T47D (cell line): ENCODE measurements at places on chromosomes 7 and 10.

DNA sequence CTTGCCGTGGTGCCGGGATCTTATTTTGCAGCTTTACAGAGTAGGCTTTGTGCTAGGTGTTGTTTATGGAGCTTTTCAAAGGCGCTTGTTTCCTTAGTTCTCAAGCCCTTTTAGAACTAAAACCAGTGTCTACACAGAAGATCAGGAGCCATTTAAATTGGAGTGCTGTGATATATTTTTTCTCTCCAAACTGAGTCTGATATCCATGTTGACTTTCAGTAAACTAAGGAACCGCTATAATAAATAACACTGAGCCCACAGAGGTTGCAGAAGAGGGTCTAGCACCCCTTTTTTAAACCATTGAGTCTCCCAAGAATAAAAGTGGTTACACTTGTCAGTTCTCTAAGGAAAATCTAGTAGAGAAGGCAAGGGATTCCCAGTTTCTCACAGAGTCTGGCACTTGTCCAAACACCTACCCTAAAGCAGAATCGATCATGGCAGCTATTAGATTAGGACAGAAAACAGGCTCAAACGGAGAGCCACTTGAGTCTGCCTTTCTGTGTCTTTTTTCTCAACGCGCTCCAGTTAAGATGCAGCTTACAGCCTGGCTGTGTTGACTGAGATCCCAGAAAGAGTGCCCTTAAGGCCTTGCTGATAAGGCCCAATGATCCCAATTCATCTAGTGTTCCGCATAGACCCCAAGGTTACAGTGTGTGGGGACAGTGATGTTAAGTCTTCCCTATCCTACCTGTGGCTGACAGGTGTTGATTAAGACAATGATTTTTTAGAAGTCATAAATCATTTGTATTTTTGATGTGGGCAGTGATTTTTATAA, 804 bp downstream of the TMEM106B start:
- peak; percentile 33 for DNase-seq

- DNase-seq: no peak
These were observed 82.9 kb upstream of the AFAP1L2 start for GRCh38 chr10:114486938-114487814.

- DNase-seq: no peak
These were observed 21.5 kb upstream of the SEC61G start for GRCh38 chr7:54780490-54780889.

DNA sequence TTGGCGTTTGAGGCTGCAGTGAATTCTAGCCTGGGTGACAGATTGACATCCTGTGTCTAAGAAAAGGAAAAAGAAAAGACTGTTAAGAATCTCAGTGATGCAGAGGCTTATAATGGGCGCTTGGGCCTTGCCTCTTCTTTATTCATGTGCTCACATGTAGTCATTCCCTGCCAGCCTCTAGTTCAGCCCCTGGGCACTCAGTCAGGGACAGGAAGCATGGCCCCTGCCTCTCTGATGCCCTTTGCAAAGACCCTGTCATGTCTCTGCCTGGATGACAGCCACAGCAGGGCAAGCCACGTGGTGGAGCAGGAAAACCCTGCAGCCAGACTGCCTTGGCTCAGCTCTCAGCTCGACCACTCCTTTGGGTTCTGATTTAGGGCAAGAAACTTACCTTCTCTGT, 368.9 kb downstream of the RPS24 start:
- DNase-seq: no peak

GRCh38 chr7:80060218-80060806, 74.3 kb upstream of the GNAI1 start:
- peak; percentile 37 for DNase-seq

- peak; percentile 62 for DNase-seq
These were observed 23.5 kb upstream of the C1QL3 start for GRCh38 chr10:16545116-16545736.

DNA sequence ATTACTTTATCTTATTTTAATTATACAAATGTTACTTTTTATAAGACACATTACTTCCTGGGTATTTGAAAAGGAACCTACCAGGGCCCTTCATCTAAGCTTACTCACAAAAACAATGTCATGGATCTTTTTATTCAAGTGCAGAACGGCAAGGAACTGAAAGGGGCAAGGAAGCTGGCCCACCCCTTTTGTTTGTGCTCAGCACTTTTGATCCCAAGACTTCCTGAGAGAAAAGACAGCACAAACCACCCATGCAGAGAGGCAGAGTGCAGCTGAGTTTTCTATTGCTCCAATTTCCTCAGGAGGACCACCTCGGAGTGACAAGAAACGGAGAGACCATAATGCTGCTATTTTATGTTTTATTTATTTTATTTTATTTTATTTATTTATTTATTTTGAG, 232.0 kb upstream of the NRP1 start:
- DNase-seq: no peak

GRCh38 chr7:50190776-50191175, 97.7 kb upstream of the ZPBP start:
- DNase-seq: no peak

- DNase-seq: no peak
These were observed 494.9 kb upstream of the AKR1E2 start for GRCh38 chr10:4331150-4331549.

- DNase-seq: peak; percentile 80
These were observed 863 bp downstream of the ST8SIA6 start for GRCh38 chr10:17453373-17454091.

- DNase-seq: no peak
These were observed 56.9 kb upstream of the SHH start for GRCh38 chr7:155868955-155869783.

DNA sequence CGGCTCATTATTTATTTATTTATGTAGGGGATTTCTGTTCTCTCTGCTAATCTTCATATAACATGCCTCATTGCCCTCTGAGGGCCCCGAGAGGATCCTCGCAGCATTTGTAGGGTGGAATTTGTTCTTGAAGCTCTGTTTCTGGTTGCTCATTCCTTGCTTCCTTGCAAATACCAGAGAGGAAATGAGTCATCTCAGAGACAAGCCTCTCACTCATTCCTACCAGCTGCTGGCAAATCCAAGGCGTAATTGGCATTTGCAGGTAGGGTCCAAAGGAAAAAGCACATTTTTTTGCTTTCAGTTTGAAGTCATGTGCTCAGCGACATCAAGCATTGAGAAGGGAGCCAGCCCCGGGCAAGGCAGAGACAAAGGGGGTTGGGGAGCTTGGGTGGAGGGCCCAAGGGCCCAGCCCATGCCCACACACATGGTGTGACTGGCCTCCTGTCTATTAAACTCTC, 501.6 kb downstream of the GALNT17 start:
- no peak for DNase-seq

- no peak for DNase-seq
These were observed 10.4 kb downstream of the TAX1BP1 start for GRCh38 chr7:27750316-27750715.

GRCh38 chr7:47576866-47577306, 5.0 kb downstream of the TNS3 start:
- DNase-seq: peak; percentile 59

- DNase-seq: no peak
These were observed 181.2 kb downstream of the MYOF start for GRCh38 chr10:93300981-93301380.

DNA sequence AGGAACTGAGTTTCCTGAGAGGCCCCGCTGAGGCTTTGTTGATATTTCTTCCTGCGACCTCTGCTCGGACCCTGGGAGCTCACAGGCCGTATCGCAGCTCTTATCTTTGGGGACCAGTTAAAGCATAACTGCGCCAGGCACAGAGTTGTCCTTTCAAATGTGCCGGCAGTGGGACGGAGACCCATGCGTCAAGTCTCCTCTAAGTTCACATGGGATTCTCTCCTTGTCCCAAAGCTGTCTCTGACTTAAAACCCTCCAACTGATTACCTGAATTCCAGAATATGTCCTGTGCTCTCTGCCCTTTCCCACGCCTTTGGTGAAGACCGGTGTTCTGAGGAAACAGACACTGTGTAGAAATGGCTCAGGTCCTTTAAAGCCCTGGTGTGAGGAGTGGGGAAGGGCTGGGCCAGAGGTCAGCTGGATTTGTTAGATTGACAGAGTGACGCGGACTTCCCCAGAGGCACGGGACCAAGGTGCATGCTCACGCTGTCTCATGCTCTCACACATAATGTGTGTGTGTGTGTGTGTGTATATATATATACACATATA, 169.8 kb downstream of the EGFR start:
- DNase-seq: no peak

GRCh38 chr10:71868192-71868697, 17.2 kb upstream of the PSAP start:
- DNase-seq: no peak

GRCh38 chr7:25842201-25842733, 309.7 kb upstream of the NFE2L3 start:
- DNase-seq: no peak

DNA sequence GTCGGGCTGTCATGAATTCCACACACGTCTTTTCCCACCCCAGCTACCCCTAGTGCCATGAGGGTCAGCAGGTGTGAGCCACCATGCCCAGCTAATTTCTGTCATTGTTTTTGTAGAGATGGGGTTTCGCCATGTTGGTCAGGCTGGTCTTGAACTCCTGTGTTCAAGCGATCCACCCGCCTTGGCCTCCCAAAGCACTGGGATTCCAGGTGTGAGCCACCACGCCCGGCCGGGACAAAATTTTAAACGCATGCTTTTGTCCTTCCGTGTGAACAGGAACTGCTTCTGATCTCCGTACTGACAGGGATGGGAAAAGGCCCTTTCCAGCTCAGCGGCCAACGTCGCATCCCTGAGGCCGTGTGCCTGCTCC, 15.6 kb upstream of the ZFAND2A start:
- no peak for DNase-seq

DNA sequence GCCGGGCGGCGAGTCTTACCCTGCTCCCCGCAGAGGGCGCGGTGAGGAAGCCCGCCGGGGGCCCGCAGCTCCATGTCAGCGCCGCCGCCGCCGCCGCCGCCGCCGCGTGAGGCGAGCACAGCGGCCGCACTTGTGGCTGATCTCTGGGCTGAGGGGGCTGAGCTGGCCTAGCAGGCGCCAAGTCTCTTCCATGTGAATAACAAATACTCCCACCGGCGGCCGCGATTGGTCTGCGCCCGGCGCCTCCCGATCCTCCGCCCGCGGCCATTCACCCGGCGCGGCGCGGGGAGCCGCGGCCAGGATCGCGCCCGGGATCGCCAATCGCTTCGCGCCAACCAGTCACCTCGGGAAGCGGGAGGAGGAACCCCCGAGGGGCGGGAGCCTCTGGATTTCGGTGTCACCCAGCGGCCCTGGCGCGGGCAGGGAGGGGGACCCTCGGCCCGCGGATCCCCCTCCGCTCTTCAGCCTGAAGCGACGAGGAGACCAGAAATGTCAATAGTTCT, at the start of gene GRM8:
GRM8 (minus strand) TSS at position 164 of the 503 bp plus-strand sequence.
- peak; percentile 25 for DNase-seq

DNA sequence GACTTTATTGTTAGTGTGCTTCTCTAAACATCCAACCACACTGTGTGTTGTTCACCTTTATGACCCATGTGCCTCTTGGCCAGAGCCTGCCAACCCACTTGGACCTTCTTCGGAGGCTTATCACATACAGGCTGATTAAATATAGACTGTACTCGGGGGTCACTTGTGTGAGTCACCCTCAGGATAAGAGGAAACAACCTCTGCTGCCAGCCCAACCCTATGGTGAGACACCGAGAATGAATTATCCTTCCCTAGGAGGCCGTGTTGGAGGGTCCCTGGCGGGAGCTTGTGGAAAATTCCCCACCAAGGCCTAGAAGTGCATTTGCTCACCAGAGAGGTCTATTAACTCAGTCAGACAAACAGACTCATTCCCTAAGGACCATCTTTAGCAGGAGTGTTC, 63.0 kb downstream of the FAS start:
- DNase-seq: no peak

DNA sequence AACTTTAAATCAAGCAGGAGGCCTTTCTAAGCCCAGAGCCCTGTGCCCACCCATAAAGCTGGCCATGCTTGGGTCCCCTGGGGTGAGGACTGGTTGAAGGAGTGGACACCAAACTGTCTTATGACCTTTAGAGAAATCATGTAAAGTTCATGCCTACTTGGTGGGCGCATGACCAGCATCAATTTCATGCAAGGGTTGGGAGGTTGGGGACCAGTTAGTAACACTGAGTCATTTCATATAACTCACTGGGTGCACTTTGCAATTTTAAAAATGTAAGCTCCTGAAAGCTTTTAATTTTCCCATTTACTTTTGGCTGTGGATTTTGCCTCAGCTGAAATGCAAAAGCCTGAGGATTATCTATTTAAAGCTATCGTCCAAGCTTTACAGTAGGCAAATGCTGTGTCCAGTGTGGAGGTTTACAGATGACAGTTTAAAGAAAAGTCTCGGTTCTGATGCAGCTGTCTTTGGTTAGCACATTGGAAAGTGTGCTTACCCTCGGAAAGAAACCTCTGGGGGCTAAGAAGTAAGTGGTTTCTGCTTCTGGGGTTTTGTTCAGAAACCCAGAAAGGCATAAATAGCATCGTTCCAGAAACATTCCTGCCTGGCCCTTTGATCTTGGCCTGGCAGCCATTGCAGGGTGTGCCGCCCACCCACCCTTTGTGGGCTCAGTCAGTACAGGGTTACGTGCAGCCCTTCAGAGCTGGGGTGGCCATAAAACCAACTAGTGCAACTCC, 48.8 kb upstream of the CHST15 start:
- DNase-seq: no peak

GRCh38 chr10:3330663-3331062, 158.1 kb upstream of the PITRM1 start:
- DNase-seq: no peak

GRCh38 chr7:80134115-80134535, 506 bp upstream of the GNAI1 start:
- DNase-seq: peak; percentile 44

DNA sequence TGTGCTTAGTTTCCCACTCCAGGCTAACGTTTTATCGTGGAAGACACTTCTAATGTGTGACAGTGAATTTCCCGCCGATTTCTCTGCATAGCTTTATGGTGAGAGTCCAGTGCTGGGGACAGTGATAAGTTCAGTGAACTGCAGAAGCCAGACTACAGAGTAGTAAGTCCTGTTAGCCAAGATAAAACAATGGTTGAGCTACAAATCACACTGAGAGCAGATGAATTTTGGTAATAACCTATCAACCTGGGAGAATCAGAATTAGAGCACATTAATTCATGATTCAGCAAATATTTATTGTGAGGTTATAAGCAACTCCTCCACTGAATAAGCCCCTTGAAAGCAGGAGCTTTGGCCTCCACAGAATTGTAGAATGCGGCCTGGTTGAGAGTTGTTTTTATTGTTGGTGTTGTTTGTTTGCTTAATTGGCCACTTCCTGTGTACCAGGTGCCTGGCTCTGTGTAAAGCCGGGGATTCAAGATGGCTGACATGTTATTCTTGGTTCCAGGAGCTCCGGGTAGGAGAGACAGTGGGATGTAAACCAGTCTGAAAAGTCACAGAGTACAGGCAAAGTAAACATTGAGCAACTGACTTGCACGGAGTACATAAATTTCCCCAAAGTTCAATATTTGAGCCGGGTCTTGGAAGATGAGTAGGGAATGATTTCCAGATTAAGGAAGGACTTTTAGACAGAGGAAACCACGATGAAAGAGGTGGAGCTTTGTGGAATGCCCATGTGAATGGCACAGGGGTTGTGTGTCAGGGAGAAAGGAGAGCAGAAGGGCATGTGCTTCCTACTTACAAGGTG, 112.7 kb downstream of the SNX10 start:
- DNase-seq: no peak
